ENCODE measurements at places on chromosomes 11 and 22. TPM values are rescaled to one million over a fixed set of nuclear protein-coding genes. Genes with fewer than 3 reads are reported as not detected.

DNA sequence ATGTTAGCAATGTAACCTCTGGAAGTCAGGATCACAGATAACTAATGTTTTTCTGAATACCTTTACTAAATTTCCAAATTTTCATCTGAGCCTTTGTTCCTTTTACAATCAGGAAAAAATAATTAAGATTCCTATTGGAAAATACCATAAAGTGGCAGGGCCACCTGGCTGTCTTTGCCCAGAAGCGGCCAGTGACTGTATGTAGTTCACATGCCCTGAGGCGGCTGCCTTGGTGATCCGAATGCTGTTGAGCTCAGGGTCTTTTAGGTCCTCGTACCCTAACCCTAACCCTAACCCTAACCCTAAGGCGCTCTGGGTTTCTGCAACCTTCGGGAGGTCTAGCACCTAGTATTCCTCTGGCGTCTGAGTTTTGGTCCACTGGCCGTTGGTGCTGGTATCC lies 8.5 kb upstream of the ARFGAP3 start:
- no peak for DNase-seq

C11orf24 gene
- total RNA-seq: 50.9 TPM

FAM83F gene
- total RNA-seq: 0.87 TPM

CRACR2B gene
- 6.8 TPM for total RNA-seq

SYNGR1 gene
- total RNA-seq: 10.8 TPM

DNA sequence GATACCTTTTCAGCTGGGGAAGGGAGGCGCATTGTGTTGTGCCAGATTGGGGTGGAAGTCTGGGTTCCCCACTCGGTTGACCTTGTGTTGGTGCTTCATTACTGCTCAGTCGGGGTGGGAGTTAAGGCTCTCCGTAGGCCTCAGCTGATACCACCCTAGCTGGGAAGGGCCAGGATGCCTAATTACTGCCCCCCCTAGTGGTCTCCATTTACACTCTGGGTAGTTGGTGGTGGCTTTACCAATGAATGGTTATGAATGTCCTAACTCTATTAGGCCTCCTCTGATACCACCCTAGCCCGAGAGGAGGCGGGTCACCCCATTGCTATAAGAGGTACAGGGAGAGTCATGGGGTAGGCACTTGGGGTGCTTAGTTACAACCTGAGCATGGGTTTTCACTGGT lies 27.5 kb upstream of the HIKESHI start:
- no peak for DNase-seq

DNA sequence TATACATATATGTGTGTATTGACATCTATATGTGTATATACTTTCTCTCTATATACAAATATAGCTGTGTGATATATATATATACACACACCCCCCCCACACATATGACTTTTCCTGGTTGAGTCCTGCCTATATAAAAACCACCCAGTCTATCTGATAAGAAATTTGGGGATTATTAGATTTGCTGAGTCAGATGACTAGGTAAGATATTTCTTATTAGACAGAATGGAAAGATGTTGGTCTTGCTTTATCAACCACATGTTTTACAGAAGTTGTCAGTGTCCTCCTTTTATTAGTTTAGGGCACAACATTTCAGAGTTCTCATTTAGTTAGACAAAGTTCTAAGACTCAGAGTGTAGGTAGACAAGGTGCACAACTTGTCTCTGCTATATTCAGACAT lies 953.3 kb downstream of the METTL15 start:
- DNase-seq: no peak

OR8B2 gene
- total RNA-seq: not detected

- no peak for DNase-seq
These were observed 35.0 kb upstream of the OR6M1 start for GRCh38 chr11:123841174-123841573.

DNA sequence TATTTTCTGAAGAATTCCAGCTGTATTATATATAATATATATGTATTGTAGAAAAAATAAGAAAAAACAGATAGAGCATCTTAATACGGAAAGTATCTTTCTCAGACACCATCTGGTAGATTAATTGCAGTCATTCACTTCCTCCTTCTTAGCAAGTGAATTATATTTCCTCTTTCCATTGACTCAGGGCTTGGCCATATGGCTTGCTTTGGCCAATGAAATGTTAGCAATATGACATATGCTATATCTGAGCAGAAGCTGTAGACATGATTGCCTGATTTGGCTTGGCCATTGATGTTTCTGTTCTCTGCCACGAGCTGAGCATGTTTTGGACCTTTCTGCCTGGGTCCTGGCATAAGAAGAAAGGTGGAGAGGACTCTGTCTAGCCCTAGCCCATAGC lies 34.4 kb upstream of the ZBED5 start:
- no peak for DNase-seq

- DNase-seq: peak; percentile 72
These were observed 415.4 kb downstream of the MN1 start for GRCh38 chr22:27386186-27386585.

- DNase-seq: no peak
These were observed 17.3 kb upstream of the FGF19 start for GRCh38 chr11:69721106-69721505.

- no peak for DNase-seq
These were observed 6.6 kb downstream of the CERK start for GRCh38 chr22:46731246-46732040.

- DNase-seq: no peak
These were observed 46.7 kb upstream of the SCUBE2 start for GRCh38 chr11:9138133-9138453.

SHANK3 gene
- 95.7 TPM for total RNA-seq

TMEM126B gene
- total RNA-seq: 44.5 TPM

HTR3B gene
- not detected for total RNA-seq

GRCh38 chr11:69703768-69704507 lies at the start of gene FGF19:
Gene FGF19, minus strand, starts transcription at chr11:69704022. Its CDS starts 146 bp downstream, at chr11:69703876.
- DNase-seq: no peak

- no peak for DNase-seq
These were observed 63.5 kb upstream of the CAPRIN1 start for GRCh38 chr11:33987975-33988580.

GRCh38 chr11:78248191-78248590 lies 59.5 kb downstream of the USP35 start:
- DNase-seq: no peak

DNA sequence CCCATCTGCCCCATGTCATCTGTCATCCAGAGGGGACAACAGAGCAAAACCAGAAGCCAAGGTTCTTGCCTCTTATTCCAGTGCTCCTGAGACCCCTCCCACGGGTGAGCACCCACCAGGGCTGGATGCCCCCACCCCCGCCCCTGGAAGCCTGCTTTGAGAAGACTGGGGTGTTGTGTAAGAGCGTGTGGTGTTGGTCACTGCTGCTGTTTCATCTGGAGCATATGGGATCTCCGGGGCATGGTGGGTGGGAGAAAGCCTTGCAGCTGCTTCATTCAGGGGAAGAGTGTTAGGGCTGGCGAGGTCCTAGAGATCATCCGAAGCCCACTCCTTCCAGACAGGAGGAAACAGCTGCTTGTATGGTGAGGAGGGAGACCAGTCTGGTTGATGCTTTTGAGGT lies 54.1 kb downstream of the CHRDL2 start:
- peak; percentile 43 for DNase-seq

DNA sequence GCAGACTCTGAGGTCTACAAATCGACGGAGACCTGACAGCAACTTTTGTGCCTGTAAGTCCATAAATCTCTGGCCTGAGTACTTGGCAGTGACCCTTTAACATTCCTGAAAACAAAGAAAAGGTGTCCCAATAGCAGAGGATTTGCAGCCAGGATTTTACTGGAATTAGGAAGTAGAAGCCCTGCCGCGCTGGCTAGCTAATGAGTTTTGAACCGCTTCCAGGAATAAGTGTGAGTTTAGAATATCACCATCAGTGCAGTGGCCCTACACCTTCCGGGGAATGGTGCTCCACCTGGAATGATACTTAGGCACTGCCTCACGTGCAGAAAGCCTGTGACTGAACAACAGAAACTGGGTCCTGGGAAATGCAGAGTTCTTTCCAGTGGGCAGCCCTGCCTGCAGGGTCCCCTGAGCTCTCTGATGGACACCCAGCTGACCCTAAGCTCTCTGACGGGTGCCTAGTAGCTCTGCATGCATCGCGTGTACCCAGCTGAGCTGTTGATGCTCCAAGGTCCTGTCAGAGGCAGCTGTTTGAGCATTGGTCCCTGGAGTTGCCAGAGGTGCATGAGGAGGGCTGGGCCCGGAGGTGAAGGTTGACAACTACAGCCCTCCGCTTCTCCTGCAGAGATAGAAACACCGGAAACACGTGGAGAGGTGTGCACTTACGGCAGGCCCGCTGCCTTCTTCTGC lies 380.9 kb downstream of the TBC1D22A start:
- no peak for DNase-seq

APOA4 gene
- total RNA-seq: 15.0 TPM

DNA sequence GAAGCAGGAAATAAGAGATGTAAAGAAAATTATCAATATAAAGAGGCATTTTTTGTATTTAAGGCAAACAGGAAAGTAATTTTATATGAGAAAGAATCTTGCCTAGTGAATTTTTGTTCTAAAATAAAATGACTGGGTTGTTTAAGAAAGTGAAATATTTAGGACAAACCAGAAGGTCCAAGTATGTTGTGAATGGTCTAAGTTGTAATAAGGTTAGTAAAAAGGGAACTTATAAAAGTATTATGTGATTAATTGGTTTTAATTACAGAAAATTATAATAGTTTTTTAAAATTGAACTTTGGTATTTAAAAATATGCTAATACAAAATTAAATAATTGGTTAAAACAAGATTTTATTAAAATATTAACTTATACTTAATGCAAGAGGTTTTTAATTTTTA lies 26.6 kb upstream of the EI24 start:
- no peak for DNase-seq

MMP1 gene
- 0.26 TPM for total RNA-seq

DNA sequence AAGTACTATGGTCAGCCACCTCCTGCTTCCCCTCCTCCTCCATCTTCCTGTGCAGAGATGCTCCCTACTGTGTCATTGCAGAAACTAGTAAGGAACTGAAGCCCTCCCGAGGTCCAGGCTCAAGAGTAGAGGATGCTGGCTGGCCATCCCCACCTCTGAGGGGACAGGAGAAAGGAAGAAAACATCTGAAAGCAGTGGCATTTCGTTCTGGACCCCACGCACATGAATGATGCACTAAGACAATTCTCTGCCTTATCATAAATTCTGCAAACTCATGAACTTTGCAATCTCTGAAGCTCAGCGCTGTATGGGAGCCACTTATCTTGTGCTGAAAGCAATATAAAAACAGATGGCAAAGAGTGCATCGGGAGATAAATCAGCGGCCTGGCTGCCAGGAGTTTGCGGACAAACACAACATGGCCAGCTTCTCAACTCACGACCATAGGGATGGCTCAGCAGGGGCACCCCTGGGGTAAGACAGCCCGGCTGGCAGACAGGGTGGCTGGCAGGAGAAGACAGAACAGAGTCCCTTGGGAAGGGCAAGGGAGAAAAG lies 306.4 kb downstream of the NXPE2 start:
- DNase-seq: no peak

DNA sequence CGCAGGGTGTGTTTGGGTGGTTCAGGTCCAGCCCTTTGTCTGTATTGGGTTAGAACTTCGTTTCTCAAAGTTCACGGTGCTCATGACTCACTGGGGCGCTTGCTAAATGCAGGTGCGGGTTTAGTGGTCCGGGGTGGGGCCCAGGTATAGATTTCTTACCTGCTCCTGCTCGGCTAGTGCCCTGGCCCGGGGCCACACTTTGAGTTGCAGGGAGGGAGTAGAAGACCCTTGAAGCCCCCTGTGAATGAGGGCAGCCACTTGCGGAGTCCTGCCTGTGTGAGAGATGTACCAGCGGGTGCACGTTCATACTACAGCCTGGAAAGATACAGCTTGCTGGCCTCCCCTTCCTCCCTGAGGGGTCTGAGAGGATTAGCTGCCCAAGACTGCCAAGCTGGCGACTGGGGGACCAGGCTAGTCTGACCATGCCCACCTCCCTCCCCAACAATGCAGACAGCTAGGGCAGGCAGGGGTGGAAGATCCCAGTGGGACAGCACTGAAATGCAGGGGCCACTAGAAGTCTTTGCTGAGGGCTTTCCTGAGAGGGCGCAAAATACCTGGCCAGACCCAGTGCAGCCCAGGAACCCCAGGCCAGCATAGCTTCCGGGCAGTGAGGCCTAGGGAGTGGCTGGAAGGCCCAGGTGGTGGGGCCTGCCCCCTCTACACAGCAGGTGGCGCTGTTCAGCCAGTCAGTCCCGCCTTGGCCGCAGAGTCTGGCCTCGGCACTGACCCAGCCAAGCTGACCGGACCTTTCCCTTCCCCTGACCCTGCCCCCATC lies 5.1 kb upstream of the MYRF start:
- DNase-seq: peak; percentile 92

DNA sequence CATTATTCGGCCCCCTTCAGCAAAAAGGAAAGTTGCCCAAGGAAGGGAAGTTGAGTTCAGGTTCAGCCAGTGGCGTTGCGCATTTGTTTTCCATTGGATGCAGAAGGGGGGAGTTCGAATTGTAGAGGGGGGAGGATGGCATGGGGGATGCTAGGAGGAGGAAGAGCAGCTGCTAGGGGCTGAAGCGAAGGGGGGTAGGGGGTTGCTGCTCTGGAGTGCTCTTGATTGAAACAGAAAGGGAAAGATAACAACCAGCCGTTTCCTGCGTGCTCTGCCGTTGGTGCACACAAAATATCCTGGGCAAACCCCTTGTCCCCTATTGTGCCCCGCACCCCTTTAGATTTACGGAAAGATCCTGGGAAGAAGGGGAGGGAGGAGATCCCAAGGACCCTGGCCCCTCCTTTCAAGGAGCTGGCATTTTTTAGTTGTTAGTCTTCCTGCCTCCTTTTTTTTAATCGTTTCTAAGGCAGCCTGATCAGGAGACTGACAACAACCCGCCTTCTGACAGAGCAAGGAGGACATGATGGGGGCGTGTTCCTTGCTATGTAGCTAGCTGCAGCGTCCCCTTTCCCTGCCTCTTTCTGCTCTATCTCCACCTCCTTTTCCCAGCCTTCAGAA lies 2.1 kb downstream of the KMT2A start:
- DNase-seq: no peak

DNA sequence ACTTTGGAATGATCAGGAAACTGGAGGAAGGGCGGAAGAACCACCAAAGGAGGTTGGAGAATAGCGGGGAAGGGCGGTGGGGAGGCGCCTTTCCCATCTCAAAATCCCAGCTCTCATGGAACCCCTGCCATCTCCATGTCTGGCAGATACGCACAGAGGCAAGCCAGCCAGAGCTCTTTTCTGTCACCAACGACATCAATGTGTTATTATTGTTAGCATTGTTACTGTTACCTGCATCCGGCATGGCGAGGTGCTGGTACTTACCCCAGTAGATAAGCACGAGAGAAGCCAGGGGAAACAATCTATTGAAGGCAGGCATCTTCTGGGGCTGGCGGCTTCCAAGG lies 969 bp downstream of the SCN3B start:
- DNase-seq: no peak

CST6 gene
- total RNA-seq: not detected

Measured in mesenteric fat pad (tissue), 1 donor.